ENCODE measurements at places on chromosomes 3 and 15. TPM values are rescaled to one million over a fixed set of nuclear protein-coding genes. Genes with fewer than 3 reads are reported as not detected.

DLEC1 gene
- not detected for total RNA-seq

ZIC1 gene
- total RNA-seq, result not detected

MUC13 gene
- not detected for total RNA-seq

FMN1 gene
- 0.56 TPM for total RNA-seq

EFL1 gene
- 31.2 TPM for total RNA-seq

IGSF11 gene
- total RNA-seq, result not detected

ZNF621 gene
- total RNA-seq, result 11.3 TPM

REC114 gene
- not detected for total RNA-seq

FRMD4B gene
- 107 TPM for total RNA-seq
